ENCODE measurements at places on chromosomes 3 and 15. TPM values are rescaled to one million over a fixed set of nuclear protein-coding genes. Genes with fewer than 3 reads are reported as not detected.

The CCDC54 gene
- not detected for polyA plus RNA-seq

The CFAP44 gene
- 22.2 TPM for polyA plus RNA-seq

The UBA7 gene
- 26.4 TPM for polyA plus RNA-seq

The GOLGA6B gene
- polyA plus RNA-seq: not detected

The PDZRN3 gene
- polyA plus RNA-seq: 31.2 TPM

DNA sequence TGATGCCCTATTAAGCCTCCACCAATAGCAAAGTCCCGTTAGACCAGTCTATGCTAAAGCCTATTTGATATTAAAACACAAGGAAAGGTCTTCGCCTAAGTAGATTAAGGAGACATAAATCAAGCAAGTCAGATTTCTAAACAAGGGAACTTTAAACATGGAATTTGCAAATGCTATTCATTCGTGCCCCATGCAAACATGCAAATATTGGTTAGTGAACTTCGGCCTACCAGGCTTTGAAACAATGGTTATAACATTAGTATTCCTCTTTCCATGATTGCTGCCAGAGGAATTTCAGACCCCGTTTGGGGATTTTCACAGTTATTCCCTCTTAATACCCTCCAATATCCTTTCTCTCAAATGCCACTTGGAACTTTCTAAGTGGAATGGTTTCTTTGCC, 36.9 kb upstream of the ZNF280D start:
- DNase-seq: no peak

DNA sequence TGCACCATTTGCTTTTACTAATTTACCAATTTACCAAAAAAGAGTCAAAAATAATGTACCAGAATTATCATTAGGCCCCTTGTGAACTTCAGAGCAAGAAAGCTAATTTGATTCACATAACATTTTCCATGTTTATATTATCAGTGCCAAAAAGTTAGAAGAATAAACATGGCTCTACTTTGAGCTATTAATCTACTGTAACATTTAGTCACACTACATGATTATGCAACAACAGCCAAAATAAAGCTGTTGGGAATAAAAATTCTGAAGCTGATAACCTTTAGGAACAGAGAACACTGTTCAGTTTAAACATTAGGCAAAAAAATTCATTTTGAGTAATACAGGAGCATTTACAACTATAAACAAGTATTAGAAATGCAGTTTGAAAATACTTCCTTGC, 63.6 kb downstream of the PROS1 start:
- DNase-seq: no peak

- DNase-seq: no peak
These were observed 3.6 kb upstream of the LIMD1 start for GRCh38 chr3:45590822-45591546.

DNA sequence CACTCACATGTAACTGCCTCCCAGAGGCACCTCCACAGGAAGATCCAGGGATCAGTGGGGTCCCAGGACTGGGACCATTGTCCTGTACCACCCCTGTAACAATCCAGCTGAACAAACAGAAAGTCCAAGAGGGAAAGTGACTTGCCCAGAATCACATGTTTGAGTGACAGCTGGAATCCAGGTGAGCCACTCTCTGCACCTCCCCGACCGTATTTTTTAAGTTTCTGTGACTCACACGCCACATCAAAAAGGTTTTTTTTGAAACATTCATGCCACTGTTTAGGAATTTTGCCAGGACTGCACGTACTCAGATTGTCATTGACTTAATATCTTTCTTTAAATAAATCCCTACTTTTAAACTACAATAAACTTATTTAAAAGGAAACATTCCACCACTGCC, 9.8 kb upstream of the SLC6A1 start:
- DNase-seq: no peak
